Iris pigment epithelial cell (primary cell): ENCODE measurements at places on chromosomes 5 and 9.
A peak's percentile ranks its signal among the peaks of the same experiment; 100 is the strongest.

- DNase-seq = peak; percentile 84
Measured at GRCh38 chr9:110975969-110976368, 62.3 kb downstream of the LPAR1 start.

DNA sequence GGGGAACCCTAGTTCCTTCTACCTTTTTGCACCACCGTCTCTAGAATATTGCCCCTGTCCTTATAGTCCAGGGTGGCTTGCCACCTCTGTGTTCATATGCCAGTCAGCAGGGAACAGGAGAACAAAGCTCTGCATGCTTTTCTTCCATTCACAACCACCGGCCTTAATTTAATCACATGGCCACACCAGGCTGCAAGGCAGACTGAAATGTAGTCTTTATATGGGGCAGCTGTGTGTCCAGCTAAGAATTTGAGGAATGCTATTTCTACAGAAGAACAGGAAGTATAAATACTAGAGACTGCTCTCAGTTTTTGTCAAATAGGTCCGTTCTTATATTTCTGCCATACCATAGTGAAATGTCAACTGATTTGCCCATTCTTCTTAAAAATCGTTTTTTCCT, 5.8 kb downstream of the C5orf22 start:
- DNase-seq = peak; percentile 62

DNA sequence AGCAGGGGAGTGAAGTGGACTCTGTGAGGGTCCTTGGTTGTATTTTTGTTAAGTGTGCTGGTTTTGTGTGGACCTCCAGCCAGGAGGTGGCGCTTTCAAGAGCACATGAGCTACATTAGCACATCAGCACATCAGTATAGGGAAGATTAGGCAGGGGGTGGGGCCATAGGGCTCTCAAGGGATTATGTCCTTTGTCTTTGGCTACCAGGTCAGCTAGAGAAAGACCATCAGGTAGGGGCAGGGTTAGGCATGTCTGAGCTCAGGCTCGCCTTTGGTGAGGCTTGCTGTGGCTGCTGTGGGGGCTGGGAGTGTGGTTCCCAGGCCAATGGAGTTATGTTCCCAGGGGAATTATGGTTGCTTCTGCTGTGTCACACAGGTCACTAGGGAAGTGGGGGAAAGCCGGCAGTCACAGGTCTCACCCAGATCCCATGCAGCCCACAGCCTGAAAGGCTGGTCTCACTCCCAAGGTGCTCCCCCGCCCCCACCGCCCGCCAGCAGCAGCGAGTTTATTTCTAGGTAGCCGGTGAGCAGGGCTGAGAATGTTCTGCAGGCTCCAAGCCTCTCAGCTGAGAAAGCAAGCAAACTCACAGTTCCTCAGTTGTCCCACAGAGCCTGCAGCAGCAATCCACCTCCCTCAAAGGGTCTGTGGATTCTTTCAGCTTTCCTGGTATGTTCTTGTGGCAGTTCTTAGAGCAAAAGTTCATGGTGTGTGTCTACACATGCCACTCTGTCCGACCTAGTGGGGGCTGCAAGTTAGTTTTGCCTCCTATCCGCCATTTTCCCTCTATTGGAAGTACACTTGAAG, 13.7 kb downstream of the OR1J1 start:
- peak; percentile 19 for DNase-seq

- no peak for DNase-seq
Measured at GRCh38 chr5:157221959-157222358, 41.3 kb downstream of the ITK start.

GRCh38 chr9:34689512-34689911, 1.6 kb downstream of the CCL19 start:
- no peak for DNase-seq

DNA sequence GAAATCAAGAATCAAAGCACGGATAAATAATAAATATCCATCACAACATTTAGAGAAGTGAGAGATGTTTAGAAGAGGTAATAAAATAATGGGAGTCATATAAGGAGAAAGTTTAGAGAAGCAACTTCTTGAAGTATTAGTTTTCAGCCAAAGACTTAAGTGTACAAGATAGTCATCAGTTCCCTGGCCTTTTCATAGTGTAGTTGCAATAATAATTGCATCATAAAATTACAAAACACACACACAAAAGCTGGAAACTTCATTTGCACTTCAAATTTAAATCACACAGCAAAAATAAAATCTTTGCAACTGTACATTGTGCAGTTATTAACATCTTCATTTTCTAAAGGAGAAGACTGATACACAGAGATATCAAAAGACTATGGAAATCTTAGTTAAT, 319.1 kb upstream of the RGMB start:
- DNase-seq = peak; percentile 79

GRCh38 chr9:2119566-2119965, 104.4 kb downstream of the SMARCA2 start:
- no peak for DNase-seq

- DNase-seq = peak; percentile 94
Measured at GRCh38 chr5:14406554-14406849, 175.1 kb upstream of the OTULINL start.

DNA sequence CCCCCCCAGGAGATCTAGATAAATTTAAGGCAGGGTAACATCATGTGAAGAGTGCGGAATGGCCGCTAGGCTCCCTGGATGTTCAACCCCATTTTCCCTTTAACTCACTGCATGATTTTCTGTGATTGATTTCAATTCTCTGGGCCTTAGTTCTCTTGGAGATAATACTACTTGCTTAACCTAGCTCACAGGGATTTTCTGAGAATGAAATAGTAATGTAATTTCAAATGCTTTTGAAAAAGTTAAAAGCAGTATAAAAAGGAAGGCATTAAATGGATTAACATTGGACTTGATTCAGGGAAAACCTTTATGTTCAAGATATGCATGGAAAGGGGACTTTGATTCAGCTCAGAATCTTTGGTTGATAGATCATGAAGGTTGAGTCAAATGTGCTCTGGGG, 90.9 kb downstream of the KIF4B start:
- DNase-seq = no peak

- DNase-seq = no peak
Measured at GRCh38 chr5:177209610-177210009, 76.0 kb downstream of the NSD1 start.

DNA sequence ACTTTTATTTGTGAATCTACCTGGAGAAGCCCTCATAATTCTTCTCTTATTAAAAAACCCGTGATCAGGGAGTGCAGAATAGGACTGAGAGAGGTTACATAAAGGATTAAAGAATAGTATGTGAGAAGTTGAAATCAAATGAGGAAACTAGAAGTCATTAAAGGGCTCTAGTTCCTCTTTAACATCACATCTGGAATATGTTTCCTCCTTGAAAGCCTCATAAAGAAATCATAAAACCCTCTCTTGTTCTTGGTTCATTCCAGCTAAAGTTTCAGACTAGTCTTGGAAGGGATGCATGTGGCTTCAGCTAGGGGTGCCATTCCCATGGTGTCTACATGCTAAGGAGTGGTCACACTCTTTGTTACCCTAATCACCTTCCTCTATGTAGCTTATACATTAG, 5.7 kb upstream of the C5orf46 start:
- DNase-seq = no peak

GRCh38 chr5:61159070-61159469, 3.2 kb downstream of the SMIM15 start:
- DNase-seq = no peak

GRCh38 chr5:134477462-134478245, 47.8 kb upstream of the JADE2 start:
- peak; percentile 20 for DNase-seq

DNA sequence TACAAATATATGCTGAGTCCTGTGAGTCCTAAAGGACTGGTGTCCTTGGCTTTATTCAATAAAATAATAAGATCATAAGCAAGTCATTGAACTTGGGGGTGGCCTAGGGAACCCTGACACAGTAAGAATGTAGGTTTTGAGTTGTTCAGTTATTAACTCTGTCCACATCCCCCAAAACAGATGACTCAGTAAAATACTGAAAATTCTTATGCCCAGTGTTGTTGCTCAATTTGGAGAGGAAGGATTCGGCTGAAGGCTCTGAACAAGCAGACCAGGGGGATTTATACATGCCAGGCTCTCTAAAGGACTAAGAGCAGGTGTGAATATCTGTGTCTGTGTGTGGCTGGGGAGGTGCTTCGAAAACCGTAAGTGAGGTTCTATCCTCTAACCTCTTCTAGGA, 173.7 kb downstream of the RMI1 start:
- peak; percentile 67 for DNase-seq

GRCh38 chr5:178470760-178471025, 119.5 kb downstream of the COL23A1 start:
- DNase-seq = no peak

DNA sequence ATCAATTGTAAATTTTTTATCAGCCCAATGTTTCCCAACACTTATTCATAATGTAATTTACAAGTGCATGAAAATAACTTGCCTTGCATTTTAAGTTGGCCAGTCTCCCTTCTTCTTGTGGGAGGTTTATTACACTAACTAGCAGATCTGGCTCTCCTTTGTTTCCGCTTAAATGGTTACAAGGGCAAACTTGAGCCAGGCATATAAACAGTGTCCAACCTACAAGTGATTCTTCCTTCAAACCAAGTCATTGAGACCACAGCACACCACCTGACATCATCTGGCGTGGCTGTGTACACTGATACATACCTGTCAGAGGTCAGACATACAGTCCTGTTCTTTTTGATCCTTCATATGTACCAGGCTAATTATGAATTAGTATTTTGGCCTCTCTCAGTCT, 80.1 kb downstream of the ALDH1A1 start:
- DNase-seq = no peak

- DNase-seq = no peak
Measured at GRCh38 chr5:162565-163337, 28.5 kb upstream of the LRRC14B start.

- no peak for DNase-seq
Measured at GRCh38 chr9:84751921-84752320, 82.4 kb downstream of the NTRK2 start.

GRCh38 chr5:138408023-138408422, 30.8 kb upstream of the REEP2 start:
- DNase-seq = peak; percentile 7

GRCh38 chr9:95819636-95820035, 55.9 kb upstream of the ERCC6L2 start:
- no peak for DNase-seq

DNA sequence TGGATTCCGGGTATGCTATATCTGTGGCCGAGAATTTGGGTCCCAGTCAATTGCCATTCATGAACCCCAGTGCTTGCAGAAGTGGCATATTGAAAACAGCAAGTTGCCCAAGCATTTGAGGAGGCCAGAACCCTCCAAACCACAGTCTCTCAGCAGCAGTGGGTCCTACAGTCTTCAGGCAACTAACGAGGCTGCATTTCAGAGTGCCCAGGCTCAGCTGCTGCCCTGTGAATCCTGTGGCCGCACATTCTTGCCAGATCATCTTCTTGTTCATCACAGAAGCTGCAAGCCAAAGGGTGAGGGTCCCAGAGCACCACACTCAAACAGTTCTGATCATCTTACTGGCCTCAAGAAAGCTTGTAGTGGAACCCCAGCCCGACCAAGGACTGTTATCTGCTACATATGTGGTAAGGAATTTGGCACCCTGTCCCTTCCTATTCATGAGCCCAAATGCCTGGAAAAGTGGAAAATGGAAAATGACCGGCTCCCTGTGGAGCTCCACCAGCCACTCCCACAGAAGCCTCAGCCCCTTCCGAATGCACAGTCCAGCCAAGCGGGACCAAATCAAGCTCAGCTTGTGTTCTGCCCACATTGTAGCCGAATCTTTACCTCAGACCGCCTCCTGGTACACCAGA, 23.0 kb downstream of the ZNF474 start:
- DNase-seq = peak; percentile 42

DNA sequence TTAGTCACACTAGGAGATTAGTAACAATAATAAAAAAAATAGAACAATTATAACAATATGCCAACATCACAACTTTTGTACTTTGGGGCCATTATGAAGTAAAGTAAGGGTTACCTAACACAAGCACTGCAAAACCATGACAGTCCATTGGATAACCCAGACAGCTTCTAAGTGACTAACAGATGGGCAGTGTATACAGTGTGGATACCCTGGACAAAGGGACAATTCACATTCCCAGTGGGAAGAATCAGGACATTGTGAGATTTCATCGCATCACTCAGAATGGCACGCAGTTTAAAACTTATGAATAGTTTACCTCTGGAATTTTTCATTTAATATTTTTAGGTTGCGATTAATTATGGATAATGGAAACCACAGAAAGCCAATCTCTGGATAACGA, 45.6 kb upstream of the JADE2 start:
- DNase-seq = no peak

DNA sequence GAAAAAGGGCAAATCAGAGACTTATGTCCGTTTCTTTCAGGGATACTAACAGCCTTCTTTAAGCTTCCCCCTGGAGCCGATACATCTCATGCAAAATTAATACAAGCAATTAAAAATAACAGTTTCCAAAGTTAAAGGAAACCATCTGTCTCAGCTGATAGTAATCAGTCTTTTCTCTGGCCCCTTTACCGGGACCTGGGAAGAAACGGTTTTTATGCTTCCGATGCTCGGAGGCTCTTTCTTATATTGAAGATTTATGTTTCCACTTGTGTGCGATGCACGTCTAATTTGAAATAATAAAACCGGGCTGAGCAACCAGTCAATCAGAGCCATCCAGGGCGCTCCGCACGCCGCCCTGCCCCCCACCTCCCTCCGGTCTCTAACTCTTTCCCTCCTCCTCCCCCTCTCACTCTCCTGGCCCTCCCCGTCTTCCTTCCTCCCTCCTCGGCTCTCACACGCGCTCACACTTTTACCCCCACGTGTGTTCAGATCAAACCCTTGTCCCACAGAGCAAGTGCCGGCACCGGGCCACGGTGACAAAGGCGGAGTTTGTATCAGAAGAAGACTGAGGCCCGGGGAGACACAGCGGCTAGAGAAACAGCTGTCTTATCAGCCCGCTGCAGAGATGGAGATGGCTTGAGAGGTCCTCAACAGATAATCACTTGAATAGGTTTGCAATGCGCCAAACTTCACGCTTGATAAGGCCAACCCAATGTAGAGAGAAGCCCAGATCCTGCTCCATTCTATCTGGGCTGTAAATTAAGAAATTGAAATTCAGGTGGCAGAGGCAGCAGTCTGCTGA, 5.1 kb upstream of the ELAVL2 start:
- DNase-seq = no peak

DNA sequence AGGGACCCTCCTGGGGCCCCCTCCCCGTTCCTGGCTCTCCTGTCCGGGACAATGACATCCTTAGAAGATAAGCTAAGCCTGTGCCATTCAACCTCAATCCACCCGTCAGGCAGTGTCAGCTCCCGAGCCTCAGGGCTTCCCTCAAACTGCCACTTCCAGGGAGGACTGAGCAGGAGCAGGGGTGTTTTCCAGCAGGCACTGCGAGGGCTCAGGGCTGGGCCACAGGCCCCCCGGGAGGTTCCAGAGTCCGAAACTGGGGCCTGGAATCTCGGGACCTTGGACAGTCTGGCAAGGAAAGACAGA, 26.2 kb downstream of the LHX3 start:
- no peak for DNase-seq

GRCh38 chr9:126474206-126474765, 139.4 kb upstream of the LMX1B start:
- DNase-seq = peak; percentile 76

DNA sequence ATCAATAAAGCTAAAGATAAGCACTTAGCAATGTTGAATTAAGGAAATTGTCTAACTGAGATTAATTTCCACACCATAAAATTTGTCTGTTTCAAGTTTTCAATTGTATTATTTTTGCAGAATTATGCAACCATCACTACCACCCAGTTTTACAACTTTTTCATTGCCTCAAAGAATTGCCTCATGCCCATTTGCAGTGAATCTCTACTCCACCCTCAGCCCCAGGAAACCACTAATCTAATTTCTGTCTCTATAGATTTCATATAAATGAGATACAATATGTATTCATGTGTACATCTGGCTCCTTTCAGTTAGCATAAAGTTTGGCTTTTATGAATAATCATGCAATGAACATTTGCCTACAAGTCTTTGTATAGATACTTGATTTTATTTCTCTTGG, 72.9 kb downstream of the PTCD2 start:
- no peak for DNase-seq

GRCh38 chr9:96026655-96027213, 151.2 kb downstream of the ERCC6L2 start:
- no peak for DNase-seq
